ENCODE measurements at places on chromosomes 2 and 18. TPM values are rescaled to one million over a fixed set of nuclear protein-coding genes. Genes with fewer than 3 reads are reported as not detected.

DNA sequence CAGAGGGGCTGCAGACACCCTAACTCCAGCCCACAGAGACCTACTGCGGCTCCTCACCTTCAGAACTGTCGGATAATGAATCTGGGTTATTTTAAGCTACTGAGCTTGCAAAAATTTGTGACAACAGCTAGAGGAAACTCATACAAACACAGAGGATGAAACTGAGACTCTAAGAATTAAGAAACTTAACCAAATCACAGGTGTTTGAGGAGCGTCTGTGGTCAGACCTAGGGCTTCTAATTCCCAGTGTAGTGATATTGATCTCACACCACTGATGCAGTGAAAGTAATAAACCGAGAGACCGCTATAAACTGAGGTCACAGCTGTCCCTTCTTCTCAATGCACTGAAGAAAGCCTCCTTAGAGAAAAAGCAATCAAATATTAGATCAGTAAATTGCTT lies 110.1 kb downstream of the RGPD3 start:
- no peak for DNase-seq
- no peak overlapping the region for H3K27ac ChIP-seq
- H3K27me3 ChIP-seq, result no peaks in the 10 kb centered on the region
- no peaks in the 10 kb centered on the region for H3K36me3 ChIP-seq
- no peak overlapping the region for H3K4me3 ChIP-seq
- peaks cover 9% of the 10 kb centered on the region for H3K4me1 ChIP-seq

- no peak overlapping the region for H3K4me3 ChIP-seq
- no peak for DNase-seq
- no peaks in the 10 kb centered on the region for H3K36me3 ChIP-seq
- no peak overlapping the region for H3K27ac ChIP-seq
- H3K4me1 ChIP-seq, result no peaks in the 10 kb centered on the region
- no peaks in the 10 kb centered on the region for H3K27me3 ChIP-seq
These were observed 112.5 kb downstream of the MAP3K20 start for GRCh38 chr2:173187941-173188788.

GRCh38 chr18:70289351-70290312 lies 787 bp downstream of the SOCS6 start:
- H3K36me3 ChIP-seq, result no peaks in the 10 kb centered on the region
- DNase-seq, result peak; percentile 62
- H3K4me3 ChIP-seq, result peak overlapping the region; percentile 52
- peaks cover 18% of the 10 kb centered on the region for H3K4me1 ChIP-seq
- H3K27ac ChIP-seq, result peak overlapping the region; percentile 89
- no peaks in the 10 kb centered on the region for H3K27me3 ChIP-seq

DNA sequence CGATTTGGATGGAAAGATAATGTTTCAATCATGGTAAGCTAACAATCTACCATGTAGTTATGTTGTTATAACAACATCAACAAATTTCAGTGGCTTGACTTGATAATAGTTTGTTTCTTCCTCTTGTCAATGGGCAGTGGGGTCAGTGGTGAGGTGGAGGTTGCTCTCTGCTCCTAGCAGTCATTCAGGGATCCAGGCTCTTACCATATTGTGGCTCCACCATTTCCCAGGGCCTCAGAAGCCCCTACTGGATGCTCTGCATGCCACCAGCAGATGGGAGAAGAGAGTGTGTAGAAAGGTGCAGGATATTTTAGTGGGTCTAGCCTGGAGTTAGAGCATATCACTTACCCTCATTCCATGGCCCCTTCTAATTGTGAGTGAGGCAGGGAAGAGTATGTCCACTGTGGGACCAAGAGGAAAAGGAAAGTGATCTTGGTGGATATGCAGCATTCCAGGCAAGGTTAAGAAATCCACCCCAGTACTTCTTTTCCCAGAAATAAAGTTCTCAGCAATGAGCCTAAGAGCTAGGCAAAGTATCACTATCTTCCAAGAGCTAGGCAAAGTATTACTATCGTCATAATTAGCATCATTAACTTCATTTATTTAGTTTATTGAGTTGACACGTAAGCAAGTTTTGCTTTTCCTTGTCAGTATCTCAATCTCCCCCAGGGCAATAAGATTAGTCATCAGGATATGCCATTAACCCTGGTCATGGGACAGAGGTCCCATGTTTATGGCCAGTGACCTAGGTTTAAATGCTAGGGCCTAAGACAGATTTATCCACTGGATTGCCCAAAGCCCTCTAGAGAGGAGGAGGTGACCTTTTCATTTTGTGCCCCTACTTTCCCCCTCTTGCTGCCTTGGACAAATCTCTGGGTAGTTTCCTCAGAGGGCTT lies 4.2 kb upstream of the IWS1 start:
- DNase-seq, result no peak
- no peaks in the 10 kb centered on the region for H3K4me1 ChIP-seq
- no peaks in the 10 kb centered on the region for H3K36me3 ChIP-seq
- H3K27ac ChIP-seq, result no peak overlapping the region

DNA sequence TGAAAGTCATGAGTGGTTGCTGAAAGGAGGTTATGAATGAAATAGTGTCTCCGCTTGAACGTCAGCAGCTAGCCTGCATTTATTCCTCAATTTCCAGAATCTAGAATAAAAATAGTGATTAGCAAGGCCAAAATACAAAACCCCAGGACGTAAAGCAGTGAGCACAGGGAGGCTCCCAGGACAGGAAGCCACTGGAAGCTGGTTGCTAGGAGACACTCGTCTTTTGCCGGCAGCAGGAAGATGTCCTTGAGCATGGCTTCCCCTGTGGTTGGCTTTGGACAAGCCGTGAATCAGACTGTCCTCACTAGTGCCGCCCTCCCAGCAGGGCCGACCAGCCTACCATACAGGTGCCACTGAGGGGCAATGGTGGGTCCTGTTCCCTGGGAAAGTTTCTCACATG lies 374.4 kb downstream of the MTX2 start:
- no peaks in the 10 kb centered on the region for H3K4me1 ChIP-seq
- peaks cover 17% of the 10 kb centered on the region for H3K27me3 ChIP-seq
- H3K36me3 ChIP-seq, result no peaks in the 10 kb centered on the region
- no peak overlapping the region for H3K4me3 ChIP-seq
- no peak overlapping the region for H3K27ac ChIP-seq

DNA sequence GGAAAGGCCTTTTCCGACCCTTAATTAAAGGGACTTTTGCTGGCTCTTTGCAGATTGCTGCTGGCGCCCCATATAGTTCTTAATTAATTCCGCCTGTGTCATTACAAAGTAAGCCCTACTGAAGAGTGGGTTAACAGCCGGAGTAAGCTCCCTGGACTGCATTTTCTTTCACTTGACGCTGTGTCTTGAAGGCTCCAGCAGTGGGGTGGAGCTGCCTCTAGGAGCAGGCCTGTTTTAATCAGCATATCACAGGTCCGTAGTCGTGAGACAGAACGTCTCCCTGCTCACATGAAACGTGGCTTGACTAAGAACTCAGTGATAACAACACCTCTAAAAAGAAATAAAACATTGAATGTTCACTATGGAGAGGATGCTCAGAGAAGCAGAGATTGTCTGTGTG lies 329.9 kb upstream of the RAB12 start:
- DNase-seq, result no peak
- H3K4me3 ChIP-seq, result no peak overlapping the region
- H3K27me3 ChIP-seq, result no peaks in the 10 kb centered on the region
- H3K36me3 ChIP-seq, result no peaks in the 10 kb centered on the region
- H3K27ac ChIP-seq, result no peak overlapping the region
- no peaks in the 10 kb centered on the region for H3K4me1 ChIP-seq

DNA sequence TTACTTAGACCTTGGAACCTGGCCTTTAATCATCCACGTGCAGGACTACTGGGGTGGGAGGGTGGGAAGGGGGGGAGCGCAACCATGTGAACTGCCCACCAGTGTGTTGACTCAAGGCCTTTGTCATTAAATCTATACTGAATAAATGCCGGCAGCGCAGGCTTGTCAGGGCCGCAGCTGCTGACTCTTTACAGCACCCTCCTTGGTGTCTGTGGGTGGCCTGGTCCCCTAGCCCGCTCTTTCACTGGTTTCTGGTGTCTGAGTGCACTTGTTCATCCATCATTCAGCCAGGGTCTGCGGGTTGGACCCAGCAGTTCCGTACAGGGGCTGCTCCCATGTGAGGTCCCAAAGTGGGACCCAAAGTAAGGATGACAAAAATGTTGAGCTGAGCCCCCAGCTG lies 11.5 kb downstream of the MAP3K2 start:
- H3K27ac ChIP-seq, result no peak overlapping the region
- no peak for DNase-seq
- no peaks in the 10 kb centered on the region for H3K4me1 ChIP-seq
- H3K4me3 ChIP-seq, result no peak overlapping the region
- no peaks in the 10 kb centered on the region for H3K36me3 ChIP-seq

DNA sequence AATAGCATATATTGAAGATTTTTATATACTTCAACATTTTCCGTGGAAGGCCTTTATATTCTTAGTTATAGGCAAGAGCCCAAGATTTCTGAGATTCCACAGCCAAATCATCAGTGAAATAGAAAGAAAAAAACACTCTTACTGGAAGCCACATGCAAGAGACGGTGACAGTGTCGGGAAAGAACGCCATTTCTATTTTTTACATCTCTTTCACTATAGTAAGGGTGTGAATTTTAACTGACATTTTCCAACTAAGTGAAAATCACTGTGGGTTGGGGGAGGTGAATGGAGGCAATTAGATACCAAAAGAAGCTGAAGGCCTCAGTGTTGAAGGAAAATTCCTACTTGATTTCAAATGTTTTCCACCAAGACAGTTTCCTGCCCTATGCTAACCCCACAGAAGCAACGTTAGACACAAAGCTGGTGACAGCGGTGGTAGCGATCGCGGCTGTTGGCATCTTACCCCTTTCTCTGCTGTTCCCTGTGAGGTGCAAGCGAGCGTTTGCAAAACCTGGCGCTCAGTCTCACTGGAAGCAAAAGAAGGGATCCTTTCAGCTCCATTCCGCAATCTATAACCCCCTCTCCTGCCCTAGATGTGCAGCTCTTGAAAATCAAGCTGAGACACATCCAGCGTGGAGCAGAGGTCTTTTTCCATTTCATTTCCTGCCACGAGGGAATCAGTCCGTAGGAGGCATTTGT lies 20.0 kb downstream of the ID2 start:
- no peak overlapping the region for H3K27ac ChIP-seq
- no peaks in the 10 kb centered on the region for H3K4me1 ChIP-seq
- no peak overlapping the region for H3K4me3 ChIP-seq
- H3K36me3 ChIP-seq, result no peaks in the 10 kb centered on the region

GRCh38 chr18:39685303-39685902 lies 2119.8 kb upstream of the CELF4 start:
- H3K36me3 ChIP-seq, result no peaks in the 10 kb centered on the region
- no peak overlapping the region for H3K27ac ChIP-seq
- DNase-seq, result no peak
- H3K4me1 ChIP-seq, result no peaks in the 10 kb centered on the region

DNA sequence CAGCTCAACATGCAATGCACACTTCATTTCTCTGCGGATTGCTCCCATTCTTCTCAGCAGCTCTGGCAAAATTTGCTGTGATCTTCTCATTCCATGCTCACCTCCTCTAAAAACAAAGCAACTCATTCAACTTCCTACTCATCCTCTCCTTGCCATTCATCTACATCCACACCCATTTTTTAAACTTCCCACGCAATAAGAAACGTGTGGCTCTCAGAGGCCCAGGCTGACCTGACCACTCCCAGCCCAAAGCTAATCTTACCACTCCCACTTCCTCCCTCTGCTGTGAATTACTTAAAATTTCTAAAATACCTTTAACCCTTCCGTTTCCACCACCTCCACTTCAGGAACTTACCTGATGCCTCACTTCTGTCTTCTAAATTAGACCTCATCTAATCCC lies 15.2 kb downstream of the ABCB11 start:
- H3K27ac ChIP-seq, result no peak overlapping the region
- no peak overlapping the region for H3K4me3 ChIP-seq

DNA sequence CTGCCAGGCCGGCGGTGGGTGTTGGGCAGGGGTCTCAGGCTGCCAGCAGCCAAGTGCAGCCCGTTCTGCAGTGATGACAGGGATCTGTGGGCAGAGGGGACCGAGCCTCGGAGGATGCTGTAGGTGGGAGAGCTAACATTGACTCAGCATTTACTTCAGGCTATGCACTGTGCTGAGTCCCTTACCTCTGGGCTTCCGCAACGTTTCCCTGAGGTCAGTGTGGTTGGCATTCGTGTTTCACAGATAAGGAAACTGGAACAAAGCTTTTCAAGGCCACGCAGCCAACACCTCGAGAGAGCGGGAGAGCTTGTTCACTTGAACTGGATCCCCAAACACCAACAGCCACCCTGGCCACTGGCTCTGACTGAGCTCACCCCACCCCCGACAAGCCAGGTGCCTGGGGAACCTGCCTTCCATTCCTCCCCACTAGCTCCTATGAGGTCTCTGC lies 839 bp upstream of the GPR148 start:
- no peaks in the 10 kb centered on the region for H3K36me3 ChIP-seq
- no peaks in the 10 kb centered on the region for H3K27me3 ChIP-seq
- H3K4me1 ChIP-seq, result peaks cover 11% of the 10 kb centered on the region
- DNase-seq, result no peak
- no peak overlapping the region for H3K4me3 ChIP-seq

- no peaks in the 10 kb centered on the region for H3K27me3 ChIP-seq
- H3K4me1 ChIP-seq, result no peaks in the 10 kb centered on the region
- no peak for DNase-seq
- no peak overlapping the region for H3K4me3 ChIP-seq
- H3K27ac ChIP-seq, result no peak overlapping the region
These were observed 338.2 kb downstream of the EIPR1 start for GRCh38 chr2:3039188-3040065.

DNA sequence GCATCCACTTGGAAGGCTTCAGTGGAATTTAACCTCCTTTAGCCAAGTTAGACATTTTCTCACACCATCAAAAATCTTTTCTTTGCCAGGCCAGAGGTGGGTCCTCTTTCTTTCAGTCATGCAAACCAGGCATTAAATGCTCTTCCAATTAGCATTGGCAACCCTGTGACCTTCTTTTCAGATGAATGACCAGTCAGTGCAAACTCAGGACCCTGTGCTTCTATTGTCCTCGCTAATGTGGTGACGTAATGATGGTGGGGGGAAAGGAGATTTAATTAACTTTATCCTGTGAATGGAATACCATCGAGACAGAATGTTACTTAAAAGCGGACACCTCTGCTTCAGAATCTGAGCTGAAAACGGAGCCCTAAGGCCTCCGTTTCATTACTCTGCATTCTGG lies 23.2 kb upstream of the STPG4 start:
- no peaks in the 10 kb centered on the region for H3K36me3 ChIP-seq
- no peaks in the 10 kb centered on the region for H3K4me1 ChIP-seq
- DNase-seq, result no peak
- H3K27me3 ChIP-seq, result no peaks in the 10 kb centered on the region
- no peak overlapping the region for H3K27ac ChIP-seq
- no peak overlapping the region for H3K4me3 ChIP-seq

DNA sequence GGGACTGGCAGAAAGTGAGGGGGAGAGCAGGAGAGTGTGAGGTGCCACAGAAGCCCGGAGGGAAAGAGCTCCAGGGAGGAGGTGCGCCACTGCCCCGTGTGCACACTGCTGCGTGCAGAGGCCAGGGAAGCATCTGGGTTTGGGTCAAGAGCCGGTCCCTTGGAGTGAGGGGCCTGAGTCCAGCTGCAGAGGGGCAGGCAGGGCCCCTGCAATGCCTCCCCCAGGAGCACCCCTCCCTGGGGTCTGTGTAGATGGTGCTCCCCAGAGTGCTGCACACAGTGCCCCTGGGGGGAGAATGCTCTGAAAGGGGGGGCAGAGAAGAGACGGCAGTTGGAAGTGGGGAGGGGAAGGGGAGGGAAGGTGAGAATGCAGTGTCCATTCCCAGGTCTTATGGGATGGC lies 3.7 kb upstream of the LIMS2 start:
- H3K4me1 ChIP-seq, result peaks cover 6% of the 10 kb centered on the region
- no peak for DNase-seq
- H3K27me3 ChIP-seq, result no peaks in the 10 kb centered on the region
- H3K4me3 ChIP-seq, result no peak overlapping the region

RANBP2 gene
- 36.8 TPM for total RNA-seq

TUBB8B gene
- not detected for total RNA-seq

RAD51AP2 gene
- total RNA-seq, result not detected

MZT2A gene
- 36.5 TPM for total RNA-seq

ONECUT2 gene
- total RNA-seq, result 8.4 TPM

IL1R2 gene
- total RNA-seq, result 18.3 TPM

LIPG gene
- total RNA-seq, result 36.3 TPM

MC5R gene
- not detected for total RNA-seq

GRB14 gene
- 50.5 TPM for total RNA-seq

SLC38A11 gene
- total RNA-seq, result 2.1 TPM
